ENCODE measurements at places on chromosomes 13 and 19.

DNA sequence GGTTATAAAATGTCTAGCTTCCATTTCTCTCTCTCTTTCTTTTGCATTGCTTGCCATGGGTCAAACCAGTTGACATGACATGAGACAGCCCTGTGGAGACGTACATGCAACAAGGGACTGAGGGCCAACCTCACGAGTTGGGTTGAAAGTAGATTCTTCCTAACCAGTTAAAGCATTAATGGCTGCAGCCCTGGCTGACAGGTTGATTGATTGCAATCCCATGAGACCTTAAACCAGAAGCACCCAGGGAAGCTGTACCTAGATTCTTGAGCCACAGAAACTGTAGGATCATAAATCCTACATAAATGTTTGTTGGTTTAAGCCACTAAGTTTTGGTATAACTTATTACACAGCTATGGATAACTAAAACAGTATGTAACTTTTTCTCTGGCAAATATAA lies 373.8 kb downstream of the DACH1 start:
- no peak for DNase-seq

DNA sequence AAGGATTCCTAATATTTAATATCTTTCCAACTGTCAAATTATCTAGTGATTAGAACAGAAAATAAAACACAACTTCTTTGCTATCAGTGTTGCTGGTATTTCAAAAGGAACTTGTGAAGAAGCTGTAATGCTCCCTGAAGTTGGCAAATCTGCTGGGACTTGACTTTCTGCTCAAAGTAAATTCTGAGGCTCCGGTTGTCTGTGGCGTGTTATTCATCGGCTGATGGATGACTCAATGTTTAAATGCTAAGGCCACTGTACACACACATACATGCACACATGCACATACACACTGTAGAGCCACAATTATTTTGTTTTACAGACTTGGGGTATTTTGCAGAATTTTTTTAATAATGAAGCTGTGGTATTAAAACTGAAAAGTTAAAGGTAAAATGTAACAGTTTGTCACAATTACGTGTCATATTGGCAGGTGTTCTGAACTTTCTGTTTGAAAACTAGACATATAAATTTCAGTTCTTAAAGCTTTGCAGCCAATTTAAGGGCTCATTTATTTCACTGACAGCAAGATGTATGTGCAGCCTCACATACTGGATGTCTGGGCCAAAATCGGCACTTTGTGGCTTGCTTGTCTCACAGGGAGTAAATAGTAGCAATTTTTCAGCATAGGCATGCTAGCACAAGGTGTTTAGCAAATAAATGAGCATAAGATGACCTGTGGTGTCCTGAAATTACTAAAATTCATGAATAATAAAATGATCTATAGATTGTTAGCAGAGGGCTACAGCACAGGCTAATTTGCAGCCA lies 1691.7 kb upstream of the PCDH20 start:
- no peak for DNase-seq

- no peak for DNase-seq
These were observed 7.6 kb upstream of the TSPAN16 start for GRCh38 chr19:11288349-11288748.

- DNase-seq = no peak
These were observed at the start of gene MRI1 for GRCh38 chr19:13764101-13764807. MRI1 (plus strand) TSS chr19:13764522; CDS start chr19:13764589, 67 bp downstream.

- no peak for DNase-seq
These were observed 94.7 kb downstream of the FRY start for GRCh38 chr13:32126278-32126677.

DNA sequence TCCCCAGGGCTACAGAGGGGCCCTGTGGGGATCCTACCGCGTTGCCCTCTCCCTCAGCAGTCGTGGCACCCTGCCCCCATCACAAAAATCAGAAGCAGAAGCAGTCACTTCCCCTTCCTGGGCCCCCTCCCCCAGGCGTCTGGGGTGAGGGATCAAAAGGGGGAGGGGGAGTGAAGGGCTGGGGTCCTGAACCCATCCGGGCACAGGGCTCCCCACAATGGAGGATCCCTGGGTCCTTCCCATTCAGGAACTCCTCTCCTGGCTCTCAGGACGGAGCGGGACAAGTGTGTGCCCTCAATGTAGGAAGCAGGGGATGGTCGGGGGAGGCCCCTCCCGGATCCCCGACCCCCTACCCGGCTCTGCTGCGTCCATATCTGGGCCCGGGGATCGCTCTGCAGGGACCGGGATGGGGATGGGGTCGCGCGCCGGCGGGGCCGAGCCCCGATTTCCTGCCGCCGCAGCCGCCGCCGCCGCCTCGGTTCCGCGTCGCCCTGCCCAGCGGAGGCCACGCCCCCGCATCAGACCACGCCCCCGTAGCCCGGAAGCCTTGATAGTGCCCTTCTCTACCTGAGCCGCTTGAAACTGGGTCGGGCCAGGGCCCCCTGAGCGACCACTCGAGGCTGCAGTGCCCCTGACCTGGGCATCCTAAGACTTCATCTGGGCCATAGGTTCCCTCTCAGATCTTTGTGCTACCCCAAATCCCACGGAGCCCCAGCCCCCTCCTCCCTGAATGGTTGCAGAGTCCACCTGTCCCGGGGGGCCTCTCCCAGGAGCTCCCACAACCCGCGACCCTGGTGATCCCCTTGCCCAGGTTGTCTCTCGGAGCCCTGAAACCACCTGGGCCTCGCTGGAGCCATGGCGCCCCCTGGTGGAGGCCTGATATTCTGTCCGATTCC lies at the start of gene GMIP:
Gene GMIP (minus strand): TSS at position 500 of the 896 bp plus-strand sequence. CDS start 128 bp downstream, at position 372.
- DNase-seq = no peak

DNA sequence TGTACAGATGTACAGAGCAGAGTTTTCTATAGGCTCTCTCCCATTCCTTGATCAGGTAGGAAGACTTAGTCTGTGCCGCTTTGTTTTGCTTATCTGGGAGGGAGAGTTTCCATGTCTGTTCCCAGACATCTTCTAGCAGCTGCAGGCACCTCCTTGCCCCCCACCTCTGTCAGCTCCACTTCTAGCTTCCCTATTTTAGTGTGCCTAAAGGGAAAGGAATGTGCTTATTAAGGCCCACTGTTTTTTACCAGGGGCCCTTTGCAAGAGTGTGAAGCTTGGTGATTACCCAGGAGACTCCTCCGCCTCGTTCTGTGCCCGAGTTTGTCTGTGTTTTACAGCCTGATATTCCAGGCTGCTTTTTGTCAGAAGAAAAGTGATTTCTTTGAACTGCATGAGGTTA lies 1984.4 kb downstream of the OLFM4 start:
- no peak for DNase-seq

- DNase-seq = no peak
These were observed 18.1 kb downstream of the ARHGEF18 start for GRCh38 chr19:7366701-7367420.

- no peak for DNase-seq
These were observed 320.1 kb downstream of the MTUS2 start for GRCh38 chr13:29140277-29140676.

DNA sequence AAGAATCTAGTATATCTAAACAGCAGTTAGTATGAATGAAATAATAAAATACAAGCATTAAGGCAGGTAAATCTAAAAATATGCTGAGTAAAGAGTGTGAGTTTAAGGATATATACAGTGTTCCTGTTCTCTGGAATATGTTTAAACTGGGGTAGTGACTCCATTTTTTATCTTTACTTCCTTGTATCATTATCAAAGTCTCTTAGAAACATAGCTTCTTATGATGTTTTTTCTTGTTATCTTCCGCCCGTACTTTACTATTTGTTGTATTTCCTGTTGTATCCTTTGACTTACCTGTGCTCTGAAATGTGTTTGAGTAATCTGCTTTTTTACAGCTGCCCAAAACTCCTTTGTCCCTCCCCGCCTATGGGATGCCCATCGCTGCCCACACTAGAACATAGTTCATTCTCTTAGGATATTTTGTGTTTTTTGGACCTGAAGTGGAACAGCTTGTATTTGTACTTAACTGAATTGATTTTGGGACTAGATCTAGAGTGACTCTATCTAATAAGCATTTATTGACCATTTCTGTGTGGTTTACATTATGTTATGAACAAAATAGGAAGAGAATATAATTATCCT lies 80.8 kb downstream of the PDS5B start:
- no peak for DNase-seq

- DNase-seq = no peak
These were observed 20.5 kb downstream of the VASP start for GRCh38 chr19:45527731-45528130.

DNA sequence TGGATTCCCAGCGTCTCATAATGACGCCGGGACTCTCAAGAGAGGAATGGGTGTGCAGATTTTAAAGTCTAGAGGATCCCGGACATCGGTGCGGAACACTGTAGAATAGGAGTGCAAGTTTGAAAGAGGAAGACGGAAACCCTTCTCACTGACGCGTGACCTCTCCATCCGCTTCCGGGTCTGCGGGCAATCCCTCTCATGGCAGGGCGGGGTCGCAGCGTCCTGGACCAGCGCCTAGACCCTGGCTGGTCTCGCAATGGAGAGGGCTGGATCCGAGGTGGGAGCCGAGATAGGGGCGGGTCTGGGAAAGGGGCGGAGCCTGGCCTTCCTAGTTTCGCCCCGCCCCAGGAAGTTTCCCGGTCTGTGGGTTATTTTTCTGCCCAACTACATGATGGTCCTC lies 4.6 kb upstream of the ZNF845 start:
- no peak for DNase-seq

DNA sequence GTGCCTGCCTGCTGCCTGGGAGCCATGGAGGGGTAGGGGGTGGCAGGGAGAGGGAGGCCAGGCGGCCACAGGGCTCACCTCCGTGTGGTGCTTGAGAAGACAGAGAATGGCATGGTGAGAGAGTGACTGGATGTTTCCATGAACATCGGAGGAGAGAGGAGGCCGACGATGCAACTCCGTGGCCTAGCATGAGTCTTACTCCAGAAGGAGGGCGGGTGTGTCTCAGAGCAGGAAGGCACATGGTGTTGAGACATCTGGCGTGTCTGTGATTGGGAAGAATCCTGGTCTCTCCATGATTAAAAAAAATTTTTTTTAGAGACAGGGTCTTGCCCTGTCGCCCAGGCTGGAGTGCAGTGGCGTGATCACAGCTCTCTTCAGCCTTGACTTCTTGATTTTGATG lies 5.1 kb downstream of the IRGC start:
- DNase-seq = no peak

DNA sequence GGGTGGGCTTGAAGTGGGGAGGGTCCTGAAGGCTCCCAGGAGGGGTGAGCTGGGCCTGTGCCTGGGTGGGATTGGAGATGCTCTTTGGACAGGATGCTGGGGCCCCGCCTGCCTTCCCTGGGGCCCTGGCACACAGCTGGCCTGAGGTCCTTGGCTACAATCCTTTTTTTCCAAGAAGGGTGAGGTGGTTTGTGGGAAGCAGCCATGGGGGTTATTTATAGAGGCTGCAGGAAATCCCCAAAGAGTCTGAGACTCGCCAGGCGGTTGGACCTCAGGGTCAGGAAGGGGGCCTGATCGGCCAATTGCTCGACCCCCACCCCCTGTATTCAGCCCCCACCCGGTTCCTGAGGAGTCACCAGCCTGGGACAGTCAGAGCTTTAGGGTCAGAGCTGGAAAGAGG lies 10.0 kb downstream of the GTPBP3 start:
- DNase-seq = no peak

DNA sequence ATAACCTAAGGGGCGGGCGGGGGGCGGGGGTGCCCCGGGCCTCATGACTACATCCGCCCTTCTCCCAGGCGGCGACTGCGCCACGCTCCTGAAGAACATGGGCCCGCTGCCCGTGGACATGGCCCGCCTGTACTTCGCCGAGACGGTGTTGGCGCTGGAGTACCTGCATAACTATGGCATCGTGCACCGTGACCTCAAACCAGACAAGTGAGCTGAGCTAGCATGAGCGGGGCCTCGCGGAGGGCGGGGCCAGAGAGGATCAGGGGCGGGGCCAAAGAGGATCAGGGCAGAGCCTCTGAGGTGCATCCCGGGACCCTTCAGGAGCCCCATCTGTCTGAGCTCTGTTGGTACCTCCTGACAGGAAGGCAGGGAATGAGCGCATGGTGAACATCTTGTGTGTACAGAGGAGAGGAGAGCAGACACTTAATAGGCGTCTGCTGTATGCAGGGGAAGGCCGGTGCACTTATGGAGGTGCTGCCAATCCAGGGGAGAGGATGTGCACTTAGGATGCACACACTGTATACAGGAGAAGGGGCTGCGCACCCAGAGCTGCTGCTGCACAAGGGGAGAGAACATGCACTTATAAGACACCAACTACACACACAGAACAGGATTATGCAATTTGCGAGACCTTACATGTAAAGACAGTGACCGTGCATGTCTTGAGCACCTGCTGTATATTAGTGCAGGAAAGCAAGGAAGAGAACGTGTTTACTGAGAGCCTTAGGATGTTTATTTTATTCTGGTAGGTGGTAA lies 20.9 kb upstream of the PIK3R2 start:
- no peak for DNase-seq

GRCh38 chr19:46878613-46879375 lies 18.0 kb downstream of the ARHGAP35 start:
- no peak for DNase-seq

DNA sequence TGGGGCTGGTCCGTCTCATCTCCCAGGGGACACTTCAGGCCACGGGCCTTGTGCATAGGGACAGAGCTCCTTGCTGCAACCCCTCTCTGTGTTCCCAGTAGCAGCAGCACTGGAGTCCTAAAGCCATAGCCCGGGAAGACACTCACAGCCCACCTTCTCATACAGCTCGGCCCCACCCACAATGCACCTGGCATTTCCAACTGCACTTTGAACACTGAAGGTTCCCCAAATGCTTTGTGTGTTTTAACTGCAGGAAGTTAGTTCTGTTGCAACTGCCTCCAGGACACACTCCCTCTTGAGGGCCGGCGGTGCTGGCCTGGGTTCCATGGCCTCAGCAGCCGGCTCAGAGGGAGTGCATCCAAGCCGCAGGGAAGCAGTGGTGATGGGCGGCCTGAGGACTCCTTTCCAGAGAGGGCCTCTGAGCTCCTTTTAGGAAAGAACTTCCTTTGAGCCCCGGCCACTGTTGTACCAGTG lies 22.7 kb upstream of the TMEM255B start:
- DNase-seq = no peak

GRCh38 chr13:103876571-103876970 lies 810.4 kb upstream of the SLC10A2 start:
- no peak for DNase-seq

GRCh38 chr19:47187797-47188196 lies 43.2 kb downstream of the BBC3 start:
- DNase-seq = no peak

DNA sequence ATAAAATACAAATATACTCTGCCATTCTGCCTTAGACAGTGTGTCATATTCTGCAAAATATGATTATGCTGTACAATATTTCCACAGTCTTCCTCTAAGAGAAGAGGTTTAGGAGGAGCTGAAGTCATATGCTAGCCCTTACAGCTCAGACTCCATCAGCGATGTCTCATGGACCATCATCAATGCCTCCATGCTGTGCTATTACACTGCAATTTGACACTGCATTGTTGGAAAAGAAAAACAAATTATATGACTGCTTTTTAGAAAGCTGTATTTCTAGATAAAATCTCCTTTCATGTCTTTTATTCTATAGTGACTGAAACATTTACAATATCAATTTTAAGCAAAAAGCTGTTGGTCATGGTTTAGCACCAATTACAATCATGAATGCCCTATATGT lies 1089.4 kb upstream of the MIR17HG start:
- no peak for DNase-seq

DNA sequence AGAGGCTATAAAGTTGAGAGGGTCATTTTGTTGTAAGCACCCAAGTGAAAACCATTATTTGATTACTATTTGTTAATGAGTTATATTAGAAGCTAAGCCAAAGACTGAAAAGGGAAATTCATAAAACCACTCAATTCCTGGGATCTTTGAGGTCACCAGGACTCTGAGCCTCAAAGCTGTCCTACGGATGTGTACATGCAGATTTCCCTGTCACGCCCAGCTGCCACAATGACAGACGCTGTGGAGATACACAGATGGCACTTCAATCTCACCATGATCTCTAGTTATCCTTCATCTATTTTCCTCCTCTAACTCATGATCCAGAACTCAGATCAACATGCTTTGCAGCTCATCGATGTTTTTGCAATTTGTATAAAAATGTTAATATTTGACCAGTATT lies 403.5 kb upstream of the MIR17HG start:
- no peak for DNase-seq
